ENCODE measurements at places on chromosomes 1 and 21.

- no peak overlapping the region for H3K4me3 ChIP-seq
- no peak overlapping the region for H3K27ac ChIP-seq
- H3K4me1 ChIP-seq: peaks cover 28% of the 10 kb centered on the region
- no peaks in the 10 kb centered on the region for H3K36me3 ChIP-seq
- no peak for DNase-seq
- no peaks in the 10 kb centered on the region for H3K27me3 ChIP-seq
Measured at GRCh38 chr1:172185211-172185610, 235.3 kb upstream of the C1orf105 start.

GRCh38 chr21:44865561-44866280 lies 7.8 kb downstream of the PTTG1IP start:
- no peaks in the 10 kb centered on the region for H3K27me3 ChIP-seq
- H3K36me3 ChIP-seq: peaks cover 14% of the 10 kb centered on the region
- H3K4me1 ChIP-seq: peaks cover 66% of the 10 kb centered on the region
- peak overlapping the region; percentile 11 for H3K27ac ChIP-seq

- H3K4me1 ChIP-seq: no peaks in the 10 kb centered on the region
- no peak for DNase-seq
- no peaks in the 10 kb centered on the region for H3K36me3 ChIP-seq
- no peaks in the 10 kb centered on the region for H3K27me3 ChIP-seq
Measured at GRCh38 chr1:117794073-117794472, 135.3 kb downstream of the GDAP2 start.

DNA sequence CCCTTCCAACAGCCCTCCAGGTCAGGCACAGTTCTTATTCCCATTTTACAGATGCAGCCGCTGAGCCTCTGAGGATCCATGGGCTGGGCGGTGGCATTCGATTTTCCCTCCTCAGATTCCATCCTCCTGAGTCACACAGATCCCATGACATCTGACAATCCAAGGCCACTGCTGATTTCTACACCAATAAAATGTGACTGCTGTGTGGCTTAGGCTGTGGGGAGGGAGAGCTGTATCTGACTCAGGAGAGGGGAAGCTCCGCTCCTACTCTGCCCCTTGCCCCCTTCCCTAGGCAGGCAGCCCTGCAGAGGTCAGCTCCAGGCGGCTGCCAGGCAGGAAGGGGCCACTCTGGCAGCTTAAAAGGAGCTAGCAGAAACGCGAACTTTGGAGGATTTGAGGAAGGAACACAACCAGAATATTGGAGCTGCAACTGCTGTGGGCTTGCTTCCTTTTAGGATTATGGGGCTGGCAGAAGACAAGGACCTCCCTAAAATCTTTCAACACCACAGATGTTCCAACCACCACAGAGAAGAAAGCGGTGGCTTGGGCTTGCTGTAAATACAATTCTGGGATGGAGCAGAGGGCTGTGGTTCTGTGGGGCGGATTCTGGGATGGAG lies 50.0 kb downstream of the MRPL37 start:
- no peaks in the 10 kb centered on the region for H3K27me3 ChIP-seq
- no peak overlapping the region for H3K4me3 ChIP-seq
- H3K27ac ChIP-seq: no peak overlapping the region
- peaks cover 10% of the 10 kb centered on the region for H3K36me3 ChIP-seq

DNA sequence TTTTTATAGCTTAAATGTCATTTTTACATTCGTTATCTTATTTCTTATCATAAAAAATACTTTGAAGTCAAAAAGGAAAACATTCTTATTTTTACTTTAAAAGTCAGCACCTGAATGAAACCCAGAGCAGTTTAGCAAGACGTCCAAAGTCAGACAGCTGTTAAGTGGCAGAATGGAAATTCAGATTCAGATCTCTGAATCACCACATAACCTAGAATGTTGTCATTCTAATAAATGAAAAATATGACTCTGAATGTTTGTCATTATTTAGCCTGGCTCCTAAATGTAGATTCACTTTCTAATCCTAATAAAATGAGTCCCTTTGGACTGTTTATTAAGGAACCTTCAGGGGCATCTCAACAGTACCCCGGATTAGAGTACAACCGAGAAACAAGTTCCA lies 75.2 kb upstream of the RGS7 start:
- H3K27me3 ChIP-seq: no peaks in the 10 kb centered on the region
- no peak for DNase-seq
- H3K4me3 ChIP-seq: no peak overlapping the region
- no peaks in the 10 kb centered on the region for H3K4me1 ChIP-seq

Measured in common myeloid progenitor, CD34-positive (primary cell).